Central memory CD8-positive, alpha-beta T cell (primary cell): ENCODE measurements at places on chromosomes 4 and X.

DNA sequence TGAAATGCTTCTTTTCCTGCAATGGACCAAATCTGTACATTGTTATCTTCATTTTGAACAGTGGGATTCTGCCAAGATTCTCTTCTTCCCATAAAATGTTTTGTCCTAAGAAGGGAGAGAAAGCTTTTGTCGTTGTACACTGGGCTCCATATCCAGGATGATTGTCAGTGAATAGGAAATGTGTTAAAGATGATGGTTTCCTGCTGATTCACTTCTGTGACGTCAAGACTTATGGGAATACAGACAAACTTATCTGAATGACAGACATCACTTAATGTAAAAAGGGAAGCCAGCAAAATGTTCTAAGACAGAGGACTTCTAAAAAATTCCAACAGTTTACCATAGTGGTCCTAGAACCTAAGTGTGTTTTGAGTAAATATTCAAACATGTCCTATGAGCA, 53.7 kb upstream of the HPF1 start:
- DNase-seq, result no peak

DNA sequence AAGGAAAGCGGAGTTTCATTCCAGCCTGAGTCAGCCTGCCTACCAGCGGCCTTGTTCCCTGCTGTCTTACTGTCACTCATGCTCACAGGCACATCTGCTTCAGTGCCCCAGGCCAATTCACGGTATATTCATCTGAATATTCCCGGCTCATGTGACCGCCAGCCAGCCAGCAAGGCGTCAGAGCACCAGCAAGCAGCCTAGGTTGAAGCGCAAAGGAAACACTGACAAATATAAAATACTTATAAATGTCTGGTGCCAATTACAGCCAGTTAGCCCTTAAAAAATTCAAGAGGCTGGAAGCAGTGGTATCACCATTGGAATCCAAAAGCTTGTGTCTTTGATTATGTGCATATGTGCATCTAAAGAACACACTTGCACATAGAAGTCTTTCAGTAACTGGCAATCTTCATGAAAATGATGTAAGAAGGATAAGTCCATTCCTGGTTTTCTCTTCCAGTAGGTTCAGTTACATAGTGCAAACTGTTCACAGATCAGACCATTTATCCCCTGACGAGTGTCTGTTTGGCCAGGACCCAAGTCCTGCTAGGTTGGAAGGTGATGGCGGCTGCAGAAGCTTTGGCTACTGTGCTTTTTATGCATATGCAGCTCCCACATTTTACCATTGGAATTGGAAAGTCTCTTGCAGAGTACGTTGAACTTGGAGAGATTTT, 61.3 kb downstream of the LUZP4 start:
- no peak for DNase-seq

DNA sequence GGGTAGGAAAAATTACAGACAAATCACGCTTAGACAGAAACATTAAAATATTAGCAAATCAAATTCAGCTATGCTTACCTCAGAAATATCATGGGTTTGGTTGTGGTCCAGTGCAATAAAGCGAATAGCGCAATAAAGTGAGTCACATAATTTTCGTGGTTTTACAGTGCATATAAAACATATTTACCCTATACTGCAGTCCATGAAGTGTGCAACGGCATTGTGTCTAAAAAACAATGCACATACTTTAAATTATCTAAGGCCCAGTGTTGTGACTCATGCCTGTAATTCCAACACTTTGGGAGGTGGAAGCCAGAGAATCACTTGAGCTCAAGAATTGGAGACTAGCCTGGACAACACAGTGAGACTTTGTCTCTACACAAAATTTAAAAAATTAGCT, 195.7 kb upstream of the IL1RAPL1 start:
- DNase-seq, result no peak

DNA sequence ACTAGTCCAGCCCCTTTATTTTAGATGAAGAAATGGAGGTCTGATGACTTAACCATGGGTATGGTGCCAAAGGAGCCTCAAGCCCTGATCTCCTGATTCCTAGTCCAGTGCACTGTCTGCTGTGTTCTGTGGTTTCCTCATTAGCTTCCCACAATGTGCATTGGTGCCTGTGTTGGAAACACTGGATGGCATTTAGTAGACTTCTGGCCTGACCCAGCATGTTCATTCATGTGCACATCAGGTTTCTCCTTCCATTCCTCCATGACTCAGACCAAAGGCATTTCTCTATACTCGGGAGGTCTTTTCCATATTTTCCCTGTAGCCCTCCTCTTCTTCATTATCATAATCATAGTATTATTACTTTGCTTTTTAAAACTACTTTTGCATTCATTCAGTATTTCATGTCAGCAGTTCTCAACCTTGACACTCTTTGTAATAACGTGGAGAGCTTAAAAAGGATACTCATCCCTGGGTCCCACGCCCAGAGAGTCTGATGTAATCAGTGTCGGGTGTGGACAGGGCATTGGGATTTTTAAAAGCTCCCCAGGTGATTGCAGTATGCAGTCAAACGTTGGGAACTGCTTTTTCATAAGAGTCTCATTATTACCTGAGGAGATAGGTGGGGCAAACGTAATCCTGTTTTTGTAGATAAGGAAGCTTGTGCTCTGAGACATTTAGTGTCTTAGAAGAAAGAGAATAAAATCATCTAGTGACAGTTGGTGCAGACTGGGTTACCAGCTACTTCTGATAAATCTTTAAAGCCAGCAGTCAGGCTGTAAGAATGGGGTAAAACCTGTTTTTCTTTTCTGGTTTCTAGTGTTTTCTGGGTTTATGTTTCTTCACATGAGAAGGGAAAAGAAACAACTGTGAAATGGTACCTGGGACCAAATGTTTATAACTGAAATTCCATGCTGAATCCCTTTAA, 40.9 kb upstream of the XK start:
- no peak for DNase-seq

GRCh38 chr4:17358241-17358640, 153.6 kb downstream of the QDPR start:
- no peak for DNase-seq

DNA sequence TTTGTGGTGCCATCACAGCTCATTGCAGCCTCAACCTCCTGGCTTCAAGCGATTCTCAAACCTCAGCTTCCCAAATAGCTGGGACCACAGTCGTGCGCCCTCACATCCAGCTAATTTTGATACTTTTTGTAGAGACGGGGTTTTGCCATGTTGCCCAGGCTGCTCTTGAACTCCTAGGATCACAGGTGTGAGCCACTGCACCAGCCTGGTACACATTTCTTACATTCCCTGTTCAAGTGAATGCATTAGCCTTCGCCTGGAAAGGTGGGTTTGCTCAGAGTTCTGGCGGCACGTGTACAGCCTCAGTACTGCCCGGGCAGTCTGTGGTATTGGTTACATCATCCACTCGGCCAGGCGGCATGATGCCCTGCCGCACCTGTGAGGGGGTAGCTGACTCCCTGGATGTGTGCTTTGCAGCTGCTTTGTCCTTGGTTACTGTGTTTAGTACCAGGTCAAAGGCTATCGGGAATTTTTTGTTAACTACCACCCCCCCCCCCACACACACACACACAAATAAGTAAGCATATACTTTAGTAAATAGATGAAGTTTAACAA, 57.1 kb downstream of the TNIP2 start:
- no peak for DNase-seq

- no peak for DNase-seq
Observed at GRCh38 chrX:40145001-40145922, 47.5 kb upstream of the BCOR start.

DNA sequence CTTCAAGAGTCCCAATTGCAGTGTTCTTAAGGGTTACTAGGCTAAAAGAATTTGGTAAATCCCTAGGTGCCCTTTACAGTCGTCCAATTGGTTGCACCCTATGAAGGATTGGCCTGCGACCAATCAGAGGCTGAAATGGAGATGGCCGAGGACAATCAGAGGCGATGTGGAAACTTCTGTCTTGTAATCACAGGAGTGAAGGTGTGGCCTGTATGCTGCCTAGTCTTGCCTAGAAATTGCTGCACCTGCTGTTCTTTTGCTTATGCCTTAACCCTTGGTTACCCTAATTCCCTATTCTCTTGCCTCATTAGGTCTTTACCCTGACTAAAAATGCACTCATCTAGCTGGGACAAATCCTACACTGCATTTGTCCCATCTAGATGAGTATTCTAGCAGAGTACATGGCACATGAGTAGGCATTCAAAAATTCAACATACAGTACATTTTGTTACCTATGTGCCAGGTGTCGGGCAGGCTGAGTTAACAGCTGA, 1.0 kb upstream of the DCK start:
- no peak for DNase-seq

DNA sequence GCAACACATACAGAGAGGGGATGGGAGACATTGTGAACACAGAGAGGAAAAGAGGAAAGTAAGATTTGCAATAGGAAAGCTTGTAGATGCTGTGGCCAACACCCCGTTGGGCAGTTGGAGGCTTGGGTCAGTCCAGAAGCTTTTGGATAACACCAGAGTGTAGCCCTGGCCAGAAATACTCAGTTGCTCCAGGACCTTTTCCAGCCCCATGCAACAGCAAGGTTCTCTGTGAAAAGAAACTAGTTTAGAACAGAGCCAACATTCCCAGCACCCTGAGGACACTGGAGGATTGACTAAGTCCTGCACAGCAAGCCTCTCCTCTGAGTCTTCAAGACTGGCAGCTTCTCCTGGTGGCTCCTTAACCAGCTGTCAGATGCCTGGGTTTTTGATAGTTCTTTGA, 27.9 kb upstream of the NAF1 start:
- DNase-seq, result no peak

DNA sequence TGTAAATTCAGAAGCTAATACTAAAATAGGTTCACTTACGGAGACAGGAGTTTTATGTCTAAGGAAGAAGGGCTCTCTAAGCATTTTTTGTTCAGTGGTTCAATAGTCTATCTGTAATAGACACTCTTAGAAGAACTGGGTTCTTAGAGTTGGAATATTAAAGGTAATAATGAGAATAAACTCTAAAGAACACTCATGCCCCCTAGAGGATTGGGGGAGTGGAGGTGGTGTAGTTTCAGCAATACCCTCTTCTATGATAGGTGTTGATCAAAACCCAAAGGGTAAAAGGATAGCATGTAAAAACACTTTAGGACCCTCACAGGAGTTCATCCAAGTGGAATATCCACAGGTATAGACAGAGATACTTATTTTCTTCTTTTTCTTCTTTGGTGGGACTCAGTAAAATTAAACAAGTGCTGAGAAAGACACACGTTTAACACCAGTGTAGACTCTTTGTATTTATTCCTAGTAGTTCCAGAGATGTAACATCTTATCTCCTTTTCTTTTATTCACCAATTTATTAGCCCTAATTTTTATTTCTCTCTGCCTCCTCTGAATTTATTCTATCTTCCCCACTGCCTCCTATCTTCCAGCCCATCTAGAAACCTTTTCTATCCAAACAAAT, 25.7 kb upstream of the MND1 start:
- no peak for DNase-seq

- DNase-seq, result no peak
Observed at GRCh38 chr4:84235126-84235944, 263.8 kb downstream of the NKX6-1 start.

DNA sequence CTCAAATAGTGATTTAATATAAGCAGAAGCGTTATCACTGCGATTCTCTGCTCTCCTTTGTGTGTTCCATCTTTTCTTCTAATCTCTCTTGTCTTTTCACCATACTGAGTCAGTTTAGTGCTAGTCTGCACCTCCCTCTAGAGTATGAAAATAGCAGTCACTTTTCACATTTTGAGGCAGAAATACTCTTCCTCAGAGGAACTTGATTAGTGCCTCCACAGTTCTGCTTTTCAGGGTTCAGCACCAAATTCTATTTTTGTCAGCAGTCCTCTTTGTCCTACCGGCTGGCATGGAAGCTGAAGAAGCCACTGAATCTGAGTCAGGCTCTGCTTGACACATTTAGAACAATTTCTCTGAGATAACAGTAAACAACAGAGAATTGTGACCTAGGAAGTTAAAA, 49.7 kb upstream of the ANKRD17 start:
- DNase-seq, result no peak

DNA sequence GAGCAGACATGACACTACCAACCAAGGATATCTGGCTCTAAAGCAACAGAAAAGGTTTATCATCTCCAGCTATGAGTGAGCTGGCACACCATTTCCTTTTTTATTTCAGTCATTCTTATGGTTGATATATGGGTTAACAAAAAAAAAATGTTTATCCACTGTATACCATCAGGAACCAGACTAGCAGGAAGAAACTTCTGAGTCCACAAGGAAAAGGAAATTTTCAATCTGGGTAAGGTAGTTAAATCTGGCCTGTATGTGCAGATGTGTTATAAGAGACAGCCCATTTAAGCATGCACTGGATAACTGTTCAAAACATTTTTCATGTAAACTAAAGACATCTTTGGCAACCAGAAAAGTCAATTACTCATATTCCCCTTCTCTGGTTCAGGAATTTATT, 35.0 kb downstream of the AMMECR1 start:
- no peak for DNase-seq

DNA sequence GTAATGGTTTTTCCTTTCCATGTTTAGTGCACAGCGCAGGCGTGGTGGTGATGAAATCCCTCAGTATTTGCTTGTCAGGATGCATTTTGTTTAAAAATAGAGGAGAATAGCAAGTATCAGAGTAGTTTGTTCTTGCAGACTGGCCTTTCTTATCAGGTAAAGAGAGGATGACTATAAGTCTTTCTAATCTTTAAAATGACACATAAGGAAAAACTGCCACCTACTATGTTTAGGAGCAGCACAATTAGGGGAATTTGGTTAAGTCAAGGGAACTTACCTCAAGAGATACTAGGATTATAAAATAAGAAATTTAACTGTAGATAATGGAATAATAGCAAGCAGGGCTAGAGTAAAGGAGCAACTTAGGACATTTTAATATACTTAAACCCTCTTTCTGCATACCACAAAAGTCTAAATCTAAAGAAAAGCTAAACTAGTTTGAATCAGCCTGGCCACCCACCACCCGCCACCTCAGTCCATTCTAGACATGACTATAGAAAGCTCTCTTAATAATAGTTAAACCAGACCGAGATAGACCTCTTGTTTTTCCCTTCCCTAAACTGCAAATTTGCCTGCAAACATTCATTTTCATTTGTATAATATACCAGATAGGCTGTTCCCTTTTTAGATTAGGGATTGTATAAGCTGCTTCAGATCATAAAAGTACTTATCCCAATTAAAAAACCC, 62.0 kb downstream of the APOOL start:
- no peak for DNase-seq

DNA sequence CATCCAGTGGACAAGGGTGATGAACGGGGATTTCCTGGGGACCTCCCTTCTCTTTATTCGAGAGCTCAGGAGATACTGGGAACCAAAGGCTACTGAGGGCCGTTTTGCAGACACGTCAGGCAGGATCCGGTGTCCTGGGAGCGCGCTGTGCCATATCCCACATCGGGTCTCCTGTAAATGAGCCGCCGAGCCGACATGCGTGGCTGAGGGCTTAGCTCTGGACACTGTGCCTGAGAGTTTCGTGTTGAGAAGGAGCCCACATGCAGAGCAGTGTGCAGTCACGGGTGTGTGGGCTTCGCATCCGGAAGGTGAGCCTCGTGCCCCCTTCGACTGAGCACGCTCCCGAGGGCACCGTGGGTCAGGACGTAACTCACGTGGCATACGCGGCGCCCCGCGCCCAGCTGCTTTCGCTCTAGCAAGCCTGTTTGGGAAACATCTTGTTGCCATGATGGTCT, 28.5 kb upstream of the HGFAC start:
- DNase-seq, result no peak
